ENCODE measurements at places on chromosomes 2 and 18.
A peak's percentile ranks its signal among the peaks of the same experiment; 100 is the strongest.

DNA sequence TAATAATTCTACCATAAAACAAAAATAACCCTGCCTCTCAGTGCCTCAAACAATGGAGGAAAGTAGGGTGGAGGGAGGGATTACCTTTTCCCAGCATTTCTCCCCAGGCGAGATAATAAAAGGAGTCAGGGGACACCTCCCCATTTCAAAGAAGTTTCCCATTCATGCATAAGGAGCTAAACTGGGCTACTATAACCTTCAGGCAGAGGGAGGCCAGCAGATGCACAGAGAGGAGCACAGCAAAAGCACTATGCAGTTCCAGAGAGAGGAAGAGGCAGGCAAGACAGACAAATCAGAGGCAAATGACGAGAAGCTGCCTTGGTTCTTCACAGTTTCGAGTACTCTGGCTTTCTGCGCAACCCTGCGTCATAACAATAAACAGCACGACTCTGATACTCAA is 17.4 kb downstream of the CFAP210 start:
- no peak for DNase-seq

DNA sequence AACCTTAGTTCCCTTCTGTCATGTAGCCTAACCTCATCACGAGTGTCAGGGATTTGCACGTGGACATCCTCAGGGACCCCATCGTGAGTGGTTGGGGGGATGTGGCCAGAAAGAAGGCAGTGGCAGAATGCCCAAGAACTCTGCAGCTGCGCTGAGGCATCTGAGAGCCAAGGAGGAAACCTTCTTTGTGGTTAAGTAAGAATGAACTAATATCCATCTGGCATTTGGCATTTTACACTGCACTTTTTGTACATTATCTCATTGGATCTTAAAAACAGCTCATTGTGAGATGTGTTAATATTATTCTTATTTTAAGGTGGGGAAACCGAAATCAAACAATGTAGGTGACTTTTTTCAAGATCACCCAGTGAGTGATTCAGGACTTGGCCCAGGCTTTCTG is 32.6 kb upstream of the APCDD1 start:
- DNase-seq: peak; percentile 69

DNA sequence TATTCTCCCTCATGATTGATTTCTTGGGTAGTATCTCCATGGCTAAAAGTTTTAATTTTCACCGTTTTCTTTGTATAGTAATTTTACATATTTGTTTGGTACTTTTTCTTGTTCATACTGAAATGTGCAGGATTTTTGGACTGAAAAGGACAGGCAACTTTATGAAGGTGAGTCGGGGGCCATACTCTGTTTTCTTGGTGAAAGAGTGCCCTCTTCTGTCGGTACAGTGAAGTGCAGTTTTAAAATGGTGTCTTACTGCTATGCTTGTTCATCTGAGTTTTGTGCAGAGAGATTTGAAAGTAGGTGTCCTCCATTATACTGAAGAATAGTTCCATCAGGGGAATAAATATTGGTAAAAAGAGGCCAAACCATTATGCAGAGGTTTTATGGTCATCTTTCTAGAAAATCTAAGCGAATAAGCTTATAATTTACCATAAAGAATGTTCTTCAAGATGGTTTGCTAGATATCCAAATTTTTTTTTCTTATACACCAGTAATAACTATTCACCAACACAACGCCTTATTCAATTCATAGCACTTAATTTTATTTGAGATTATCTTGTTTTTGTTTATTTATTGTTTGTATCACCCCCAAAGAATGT is 8.7 kb upstream of the SERPINB13 start:
- DNase-seq: peak; percentile 36

DNA sequence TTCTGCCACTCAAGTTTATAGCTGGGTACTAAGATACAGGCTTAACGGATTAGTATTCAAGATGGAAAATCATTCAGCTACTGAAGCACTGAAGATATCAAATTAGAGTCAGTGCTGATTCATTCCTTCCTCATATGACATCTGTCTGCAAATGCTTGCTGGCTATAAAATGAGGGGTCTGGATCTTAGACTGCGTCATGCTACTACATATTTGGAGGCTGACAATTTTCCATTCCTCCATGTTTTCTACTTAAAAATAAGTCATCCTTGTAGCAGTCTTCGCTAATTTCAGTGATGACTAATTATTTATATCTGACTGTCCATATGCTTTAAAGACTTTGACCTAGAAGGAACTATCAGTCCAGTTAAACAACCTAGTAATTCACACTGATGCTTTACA is 233.4 kb downstream of the RIT2 start:
- DNase-seq: no peak

DNA sequence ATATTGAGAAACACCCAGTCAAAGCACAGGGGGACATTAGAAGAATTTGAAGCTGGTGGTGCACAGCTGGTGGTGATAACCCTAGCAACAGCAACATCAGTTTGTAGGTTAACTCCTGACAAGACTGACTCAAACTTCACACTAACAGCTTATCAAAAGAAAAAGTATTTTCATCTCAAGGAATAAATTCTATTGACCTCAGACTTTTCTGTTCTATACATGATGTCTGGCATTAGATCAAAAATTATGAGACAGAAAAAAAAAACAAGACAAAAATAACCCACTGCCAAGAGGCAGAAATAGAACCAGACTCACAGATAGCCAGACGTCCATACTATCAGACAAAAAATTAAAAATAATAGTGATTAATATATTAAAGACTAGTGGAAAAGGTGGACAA is 126.1 kb downstream of the COL6A3 start:
- peak; percentile 54 for DNase-seq

DNA sequence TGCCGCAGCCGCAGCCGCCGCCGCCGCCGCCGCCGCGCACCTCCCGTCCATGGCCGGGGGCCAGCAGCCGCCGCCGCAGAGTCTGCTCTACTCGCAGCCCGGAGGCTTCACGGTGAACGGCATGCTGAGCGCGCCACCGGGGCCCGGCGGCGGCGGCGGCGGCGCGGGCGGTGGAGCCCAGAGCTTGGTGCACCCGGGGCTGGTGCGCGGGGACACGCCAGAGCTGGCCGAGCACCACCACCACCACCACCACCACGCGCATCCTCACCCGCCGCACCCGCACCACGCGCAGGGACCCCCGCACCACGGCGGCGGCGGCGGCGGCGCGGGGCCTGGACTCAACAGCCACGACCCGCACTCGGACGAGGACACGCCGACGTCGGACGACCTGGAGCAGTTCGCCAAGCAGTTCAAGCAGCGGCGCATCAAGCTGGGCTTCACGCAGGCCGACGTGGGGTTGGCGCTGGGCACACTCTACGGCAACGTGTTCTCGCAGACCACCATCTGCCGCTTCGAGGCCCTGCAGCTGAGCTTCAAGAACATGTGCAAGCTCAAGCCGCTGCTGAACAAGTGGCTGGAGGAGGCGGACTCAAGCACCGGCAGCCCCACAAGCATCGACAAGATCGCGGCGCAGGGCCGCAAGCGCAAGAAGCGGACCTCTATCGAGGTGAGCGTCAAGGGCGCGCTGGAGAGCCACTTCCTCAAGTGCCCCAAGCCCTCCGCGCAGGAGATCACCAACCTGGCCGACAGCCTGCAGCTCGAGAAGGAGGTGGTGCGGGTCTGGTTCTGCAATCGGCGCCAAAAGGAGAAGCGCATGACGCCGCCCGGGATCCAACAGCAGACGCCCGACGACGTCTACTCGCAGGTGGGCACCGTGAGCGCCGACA is 2.4 kb downstream of the POU3F3 start:
- DNase-seq: no peak

GRCh38 chr2:65658881-65659280 is 226.5 kb upstream of the SPRED2 start:
- peak; percentile 15 for DNase-seq

GRCh38 chr2:15050483-15050882 is 418.0 kb downstream of the LRATD1 start:
- peak; percentile 81 for DNase-seq

GRCh38 chr18:7817575-7818230 is 250.6 kb downstream of the PTPRM start:
- DNase-seq: no peak

DNA sequence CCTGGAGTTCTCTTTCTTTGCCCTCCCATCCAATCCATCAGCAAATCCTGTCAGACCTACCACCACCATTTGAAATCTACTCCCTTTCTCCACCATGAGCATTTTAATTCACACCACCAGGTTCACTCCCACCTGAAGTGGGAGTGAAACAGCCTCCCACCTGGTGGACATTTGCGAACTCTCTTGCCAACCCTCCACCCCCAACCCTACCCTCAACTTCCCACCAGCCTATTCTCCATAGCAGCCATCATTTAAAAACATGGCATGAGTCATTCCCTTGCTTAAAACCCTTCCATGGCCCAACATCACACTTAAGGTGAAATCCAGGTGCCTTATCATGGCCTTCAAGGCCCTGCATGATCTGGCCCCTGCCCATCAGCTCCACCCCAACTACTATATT is 3.5 kb downstream of the RTKN start:
- no peak for DNase-seq

DNA sequence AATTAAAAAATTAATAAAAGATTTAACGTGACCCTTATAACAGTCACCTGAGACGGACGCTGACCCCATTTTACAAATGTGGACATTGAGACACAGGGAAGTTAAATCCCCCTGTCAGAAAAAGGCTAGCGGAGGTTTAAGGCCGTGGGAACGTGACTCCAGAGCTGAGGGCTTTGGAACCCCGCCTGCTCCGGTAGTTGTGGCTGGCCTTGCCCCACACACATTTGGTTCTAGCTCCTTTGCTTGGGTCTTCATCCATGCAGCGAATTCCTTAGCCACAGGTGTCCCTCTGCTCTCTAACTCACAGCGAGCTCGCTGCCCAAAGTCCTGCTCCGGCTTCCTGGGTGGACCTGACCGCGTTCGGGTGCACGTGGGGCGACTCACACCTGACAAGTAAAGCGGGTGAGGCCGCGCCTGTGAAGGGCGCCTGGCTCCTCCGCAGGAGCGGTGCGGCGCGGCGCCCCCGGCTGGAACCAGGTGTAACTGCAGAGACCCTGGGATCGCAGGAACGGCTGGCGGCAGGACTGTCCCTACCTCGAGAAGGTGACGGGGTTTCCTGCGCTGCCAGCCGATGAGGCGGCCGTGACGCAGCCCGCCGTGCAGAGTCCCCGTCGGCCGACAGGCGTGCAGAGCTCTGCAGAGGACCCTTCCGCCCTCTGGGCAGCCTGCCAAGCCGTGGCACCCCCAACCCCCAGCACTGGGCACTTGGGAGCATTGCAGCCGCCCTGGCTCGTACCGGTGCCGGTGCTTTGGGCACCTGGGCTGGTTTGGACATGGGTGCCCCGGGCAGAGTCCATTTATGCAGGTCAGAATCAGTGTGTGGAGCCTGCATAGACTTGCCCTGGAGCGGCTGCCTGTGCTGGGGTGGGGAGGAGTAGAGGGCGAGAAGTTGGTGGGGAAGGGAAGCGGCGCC is 2.4 kb upstream of the PROC start:
- no peak for DNase-seq

- no peak for DNase-seq
These were observed 83.7 kb upstream of the B3GNT2 start for GRCh38 chr2:62112179-62112578.

DNA sequence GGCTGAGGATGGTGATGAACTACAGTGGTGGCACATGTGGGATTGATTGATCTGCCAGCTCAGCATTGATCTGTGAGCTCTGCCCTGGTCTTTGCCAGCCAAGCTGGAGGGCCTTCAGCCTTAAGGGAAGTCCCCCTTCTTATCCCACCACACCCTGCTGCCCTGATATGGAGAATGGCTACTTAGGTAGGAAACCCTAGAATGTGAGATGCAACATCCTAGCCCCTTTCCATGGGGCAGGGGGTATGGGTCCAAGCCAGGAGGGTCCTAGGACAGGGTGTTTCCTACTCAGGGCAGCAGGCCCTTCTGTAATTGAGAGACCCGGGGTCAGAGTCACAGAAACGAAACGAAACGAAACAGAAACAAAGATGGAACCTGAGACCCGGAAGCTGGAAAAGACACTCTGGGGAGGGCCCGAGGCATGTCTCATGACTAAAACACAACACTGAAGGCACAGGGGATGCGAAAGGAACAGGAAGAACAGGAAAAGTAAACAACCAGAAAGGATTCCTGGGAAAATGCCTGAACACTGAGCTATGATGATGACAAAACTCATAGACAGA is 16.9 kb upstream of the SULT1C2 start:
- peak; percentile 84 for DNase-seq

DNA sequence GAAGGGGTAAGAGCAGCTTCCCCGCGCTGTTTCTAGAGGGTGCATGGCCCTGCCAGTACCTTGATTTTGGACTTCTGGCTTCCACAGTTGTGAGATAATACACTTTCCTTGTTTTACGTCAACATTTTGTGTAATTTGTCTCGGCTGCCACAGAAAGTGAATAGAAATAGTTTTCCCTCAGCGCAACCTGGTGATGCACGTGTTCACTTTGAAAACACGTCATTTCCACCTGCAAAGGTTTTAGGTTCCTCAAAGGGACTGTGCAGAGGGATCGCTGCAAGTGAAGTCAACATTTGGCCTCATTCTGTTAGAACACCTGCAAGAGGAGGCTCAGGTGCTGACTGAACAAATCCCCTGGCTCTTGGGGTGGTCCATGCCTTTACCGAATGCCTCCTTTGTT is 71.7 kb downstream of the LONRF2 start:
- no peak for DNase-seq

- no peak for DNase-seq
These were observed 28.8 kb downstream of the MYL1 start for GRCh38 chr2:210286123-210286680.

- DNase-seq: no peak
These were observed 83.0 kb downstream of the ACVR1 start for GRCh38 chr2:157793053-157793612.

- DNase-seq: peak; percentile 15
These were observed 50.7 kb downstream of the ATIC start for GRCh38 chr2:215362562-215362904.

DNA sequence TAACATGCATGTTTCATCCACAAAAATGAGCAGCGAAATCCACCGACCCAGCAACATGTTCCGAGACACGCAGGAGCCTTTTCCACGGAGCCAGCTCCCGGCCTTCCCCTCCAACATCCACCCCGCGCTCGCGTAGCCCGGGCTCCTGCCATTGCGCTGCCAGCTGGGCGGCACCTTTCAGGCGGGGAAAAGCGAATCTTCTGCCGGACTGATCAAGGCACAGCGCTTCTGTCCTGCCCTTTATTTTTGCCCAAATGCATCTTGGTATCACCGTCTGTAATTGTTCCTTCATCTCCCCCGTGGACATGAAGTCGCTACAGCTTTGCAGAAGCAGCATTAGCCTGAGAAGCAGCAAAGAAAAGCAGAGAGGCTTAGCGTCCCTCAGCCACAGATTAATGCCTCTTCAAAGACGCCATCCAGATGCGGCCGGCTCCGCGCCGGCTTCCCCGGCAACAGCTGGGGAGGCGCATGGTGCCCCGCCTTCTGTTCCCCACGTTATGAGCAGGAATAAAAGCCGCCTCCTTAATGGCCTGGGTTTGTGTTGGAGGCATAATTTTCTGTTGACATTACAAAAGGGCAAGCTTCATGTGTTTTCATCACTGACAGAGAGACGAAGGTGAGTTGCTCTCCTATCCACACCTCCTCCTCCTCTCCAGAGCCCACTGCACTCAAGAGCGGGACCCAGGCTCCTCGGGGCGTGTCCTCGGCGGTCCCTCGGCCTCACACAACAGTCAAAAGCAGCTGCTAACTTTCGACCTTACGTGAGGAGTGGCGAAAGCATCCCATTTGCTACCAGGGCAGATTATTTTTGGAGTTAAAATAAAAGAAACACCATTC is 122.1 kb upstream of the SALL3 start:
- DNase-seq: no peak

GRCh38 chr2:85978883-85979780 is 90.3 kb upstream of the ST3GAL5 start:
- DNase-seq: no peak

GRCh38 chr2:73069855-73070642 is 1.5 kb downstream of the SFXN5 start:
- peak; percentile 34 for DNase-seq

GRCh38 chr2:20728114-20728758 is 61.3 kb downstream of the GDF7 start:
- peak; percentile 33 for DNase-seq

Data from IMR-90 (cell line).